ENCODE measurements at places on chromosomes 11 and 22.
A peak's percentile ranks its signal among the peaks of the same experiment; 100 is the strongest.

GRCh38 chr22:31950226-31950625 is 5.9 kb downstream of the YWHAH start:
- no peak for DNase-seq

GRCh38 chr11:67483831-67484665 is 1.2 kb downstream of the AIP start:
- DNase-seq, result no peak

- peak; percentile 3 for DNase-seq
These were observed 35.8 kb downstream of the UVRAG start for GRCh38 chr11:75850787-75851186.

DNA sequence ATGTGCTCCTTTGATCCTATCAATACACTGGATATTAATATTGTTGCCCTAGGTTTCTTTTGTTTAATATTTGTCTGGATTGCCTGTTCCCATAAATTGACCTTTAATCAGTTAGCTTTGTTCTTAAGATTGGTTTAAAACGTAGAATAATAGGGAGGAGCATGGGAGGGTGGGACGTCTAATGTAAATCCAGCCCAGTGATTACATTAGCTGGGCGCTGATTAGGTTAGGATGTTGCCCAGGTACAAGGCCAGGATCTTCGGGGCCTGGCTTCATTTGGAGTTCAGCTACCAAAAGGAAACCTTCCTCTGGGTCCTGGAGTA is at the start of gene SRSF8:
SRSF8 (plus strand) TSS at position 204 of the 323 bp plus-strand sequence. CDS start 308 bp downstream, outside the sequence.
- no peak for DNase-seq

DNA sequence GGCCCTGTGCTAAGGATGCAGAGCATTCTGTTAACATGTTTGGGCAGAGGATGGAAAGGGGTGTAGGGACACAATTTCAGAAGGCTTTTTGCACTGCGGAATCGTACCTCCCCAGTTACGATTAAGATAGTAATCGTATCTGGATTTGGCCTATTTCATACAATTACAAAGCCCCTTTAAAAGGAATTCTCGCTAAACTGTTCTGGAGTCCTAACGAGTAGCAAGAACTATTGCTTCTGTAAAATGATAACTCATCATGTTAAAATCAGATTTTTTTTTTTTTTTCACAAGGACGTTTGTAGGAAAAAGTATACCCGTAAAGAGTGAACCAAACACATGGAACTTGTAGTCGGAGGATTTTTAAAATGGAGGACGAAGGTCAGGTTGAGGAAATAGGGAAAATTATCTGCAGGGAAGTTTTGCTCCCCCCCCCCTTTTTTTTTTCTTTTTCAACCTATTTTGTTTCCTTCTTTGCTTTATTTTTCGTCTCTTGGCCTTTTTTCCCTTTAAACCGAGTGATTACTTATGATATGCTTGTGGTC is 934 bp downstream of the HSD17B12 start:
- DNase-seq, result peak; percentile 25

GRCh38 chr11:92295175-92296137 is 70.8 kb downstream of the FAT3 start:
- no peak for DNase-seq

DNA sequence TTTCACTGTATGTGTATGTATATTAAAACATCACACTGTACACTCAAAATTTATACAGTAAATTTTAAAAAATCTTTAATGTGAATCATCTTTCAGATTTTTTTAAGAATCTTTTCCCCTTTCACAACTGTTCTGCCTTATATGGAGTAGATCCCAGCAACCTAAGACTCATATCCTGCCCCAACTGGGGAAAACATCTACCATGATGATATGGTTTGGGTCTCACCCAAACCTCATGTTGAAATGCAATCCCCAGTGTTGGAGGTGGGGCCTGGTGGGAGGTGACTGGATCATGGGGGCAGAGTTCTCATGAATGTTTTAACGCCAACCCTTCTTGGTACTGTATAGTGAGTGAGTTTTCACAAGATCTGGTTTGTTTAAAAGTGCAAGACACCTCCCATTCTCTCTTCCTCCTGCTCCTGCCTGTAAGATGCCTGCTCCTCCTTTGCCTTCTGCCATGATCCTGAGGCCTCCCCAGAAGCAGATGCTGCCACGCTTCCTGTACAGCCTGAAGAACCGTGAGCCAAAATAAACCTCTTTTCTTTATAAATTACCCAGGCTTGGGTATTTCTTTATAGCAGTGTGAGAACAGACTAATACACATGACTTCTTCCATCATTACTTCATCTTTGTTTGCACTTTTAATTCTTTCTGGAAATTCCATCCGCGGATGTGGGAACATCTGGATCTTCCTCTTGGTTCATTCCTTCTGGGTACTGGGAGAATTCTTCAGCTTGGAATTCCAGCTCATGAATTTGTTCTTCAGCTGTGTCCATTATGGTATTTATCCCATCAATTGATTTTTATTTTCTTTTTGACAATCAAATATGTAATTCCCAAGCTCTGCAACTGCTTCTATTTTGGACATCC is 36.9 kb downstream of the LINC01488 start:
- DNase-seq, result no peak

GRCh38 chr11:116439361-116439677 is 333.5 kb downstream of the BUD13 start:
- DNase-seq, result no peak

DNA sequence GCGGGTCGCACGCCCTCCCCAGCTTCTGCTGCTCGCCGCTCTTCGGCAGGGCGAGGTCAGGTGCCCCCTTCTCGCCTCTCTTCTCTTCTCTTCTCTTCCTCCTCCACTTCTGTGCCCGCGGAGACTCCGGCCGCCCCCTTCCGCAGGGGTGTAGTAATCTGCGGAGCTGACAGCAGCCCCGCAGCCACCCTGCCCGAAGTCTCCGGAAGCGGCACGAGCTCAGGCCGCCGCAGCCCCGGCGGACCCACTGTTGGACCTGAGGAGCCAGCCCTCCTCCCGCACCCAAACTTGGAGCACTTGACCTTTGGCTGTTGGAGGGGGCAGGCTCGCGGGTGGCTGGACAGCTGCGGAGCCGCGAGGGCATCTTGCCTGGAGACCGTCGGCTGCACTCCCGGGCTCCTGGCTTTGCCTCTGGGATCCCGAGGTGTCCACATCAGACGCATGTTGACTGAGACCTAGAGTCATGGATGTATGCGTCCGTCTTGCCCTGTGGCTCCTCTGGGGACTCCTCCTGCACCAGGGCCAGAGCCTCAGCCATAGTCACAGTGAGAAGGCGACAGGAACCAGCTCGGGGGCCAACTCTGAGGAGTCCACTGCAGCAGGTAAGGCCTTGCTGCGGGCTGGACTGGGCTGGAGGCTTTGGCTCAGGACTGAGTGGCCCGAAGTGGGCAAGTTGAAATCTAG is 486 bp downstream of the STIM1 start:
- peak; percentile 29 for DNase-seq

GRCh38 chr22:33002035-33002434 is 56.1 kb downstream of the SYN3 start:
- DNase-seq, result no peak

DNA sequence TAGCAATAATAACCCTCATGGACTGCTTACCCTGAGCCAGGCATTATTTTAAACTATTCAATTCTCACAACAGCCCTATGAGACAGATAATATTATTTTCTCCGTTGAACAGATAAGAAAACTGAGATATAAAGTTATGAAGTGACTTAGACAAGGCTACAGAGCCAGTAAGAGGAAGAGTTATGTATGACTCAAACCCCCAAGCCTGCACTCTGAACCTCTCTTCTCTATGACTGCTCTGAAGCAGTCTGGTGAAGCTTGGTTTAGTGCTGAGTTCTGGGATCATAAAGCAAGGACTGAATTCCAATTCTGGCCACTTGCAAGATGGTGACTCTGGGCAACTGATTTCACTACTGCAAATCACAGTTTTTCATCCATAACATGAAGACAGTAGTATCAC is 34.5 kb downstream of the TNKS1BP1 start:
- no peak for DNase-seq

GRCh38 chr22:50247748-50248147 is 2.9 kb upstream of the TUBGCP6 start:
- no peak for DNase-seq

- no peak for DNase-seq
These were observed 19.5 kb downstream of the ARFGAP3 start for GRCh38 chr22:42837556-42837955.

- no peak for DNase-seq
These were observed 146.4 kb upstream of the UBASH3B start for GRCh38 chr11:122509091-122509490.

DNA sequence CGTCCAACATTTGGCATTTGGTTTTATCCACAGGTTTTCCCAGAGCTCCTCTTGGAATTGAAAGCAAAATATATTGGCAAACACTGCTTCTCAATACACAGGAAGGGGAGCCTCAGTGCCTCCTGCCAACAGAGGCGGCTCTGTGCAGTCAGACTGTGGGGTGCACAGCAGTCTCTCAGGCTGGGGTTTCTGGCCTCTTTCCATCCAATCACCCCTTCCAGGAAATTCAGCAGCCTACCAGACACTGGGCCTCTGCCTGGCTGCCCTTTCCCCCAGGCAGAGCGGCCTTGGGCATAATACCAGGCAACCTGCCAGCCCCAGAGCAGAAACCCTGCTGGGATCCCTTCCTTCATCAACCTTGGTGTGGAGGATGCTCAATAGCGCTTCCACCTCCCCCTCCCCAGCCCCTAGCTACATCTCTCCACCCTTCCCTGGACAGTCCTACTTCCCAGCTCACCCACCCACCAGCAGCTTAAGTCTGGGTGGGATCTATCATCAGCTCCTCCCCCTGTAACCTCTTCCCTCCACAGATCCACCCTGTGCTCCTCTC is 17.8 kb upstream of the RAPSN start:
- DNase-seq, result peak; percentile 84

DNA sequence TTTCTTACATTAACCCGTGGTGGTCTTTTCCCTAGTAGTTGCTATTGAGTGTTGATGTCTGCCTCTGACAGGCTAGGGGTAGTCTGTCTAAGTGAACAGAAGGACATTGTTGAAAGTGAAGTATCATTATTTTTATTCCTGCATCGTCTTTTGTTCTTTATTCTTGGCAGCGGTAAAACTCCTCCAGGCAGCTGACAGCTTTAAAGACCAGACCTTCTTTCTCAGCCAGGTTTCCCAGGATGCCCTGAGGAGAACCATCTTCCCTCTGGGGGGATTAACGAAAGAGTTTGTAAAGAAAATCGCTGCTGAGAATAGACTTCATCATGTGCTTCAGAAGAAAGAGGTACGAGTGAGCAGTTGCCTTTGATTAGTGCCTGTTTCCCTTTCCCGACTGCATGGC is 14.6 kb downstream of the TRMU start:
- DNase-seq, result no peak
